ENCODE measurements at places on chromosomes 2 and 18.

GRCh38 chr18:12659904-12660605, 2.1 kb upstream of the SPIRE1 start:
- peak; percentile 83 for DNase-seq

DNA sequence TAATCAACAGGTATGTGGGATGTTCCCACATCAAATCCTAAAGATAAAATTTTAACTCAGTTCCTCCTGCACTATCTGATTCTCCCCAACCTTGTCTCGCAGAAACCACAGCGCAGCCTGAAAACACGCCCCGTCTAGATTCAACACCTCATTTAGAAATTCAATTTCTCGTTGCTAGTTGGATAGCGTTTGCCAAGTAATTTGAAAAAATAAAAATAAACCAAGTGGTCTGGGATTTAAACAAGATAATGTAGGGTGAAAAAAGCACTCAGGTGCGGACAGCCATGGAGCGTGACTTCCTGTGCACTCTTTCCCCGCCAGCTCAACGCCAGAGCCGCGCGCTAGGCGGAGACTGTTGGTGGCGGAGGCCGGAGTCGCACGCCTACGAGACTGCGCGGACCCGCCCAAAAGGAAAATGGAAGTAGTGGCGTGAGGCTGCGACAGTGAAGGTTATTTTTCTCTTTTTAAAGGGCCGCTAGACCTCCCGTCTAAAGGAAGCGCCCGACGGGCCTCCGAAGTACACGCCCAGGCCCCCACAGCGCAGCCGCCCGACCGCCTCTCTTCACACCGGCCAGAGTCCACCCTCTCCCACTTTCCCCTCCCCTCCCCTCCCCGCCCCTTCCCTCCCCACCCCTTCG, 615 bp upstream of the CCNT2 start:
- DNase-seq: no peak

DNA sequence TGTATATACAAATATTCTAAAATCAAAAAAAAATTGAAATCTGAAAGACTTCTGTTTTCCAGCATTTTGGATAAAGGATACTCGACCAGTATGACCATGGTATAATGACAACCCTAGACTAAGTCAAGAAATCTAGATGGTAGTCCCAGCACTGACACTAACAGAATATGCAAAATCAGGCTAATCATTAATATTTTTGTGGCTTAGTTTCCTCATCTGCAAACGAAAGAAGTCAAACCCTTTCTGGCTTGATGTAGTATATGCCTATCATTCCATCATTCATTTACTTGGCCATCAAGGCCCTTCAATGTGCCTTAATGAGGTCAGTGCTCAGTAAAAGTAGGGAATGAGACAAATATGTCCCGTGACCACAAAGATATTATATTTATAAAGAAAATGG, 83.5 kb downstream of the NCKAP5 start:
- no peak for DNase-seq

DNA sequence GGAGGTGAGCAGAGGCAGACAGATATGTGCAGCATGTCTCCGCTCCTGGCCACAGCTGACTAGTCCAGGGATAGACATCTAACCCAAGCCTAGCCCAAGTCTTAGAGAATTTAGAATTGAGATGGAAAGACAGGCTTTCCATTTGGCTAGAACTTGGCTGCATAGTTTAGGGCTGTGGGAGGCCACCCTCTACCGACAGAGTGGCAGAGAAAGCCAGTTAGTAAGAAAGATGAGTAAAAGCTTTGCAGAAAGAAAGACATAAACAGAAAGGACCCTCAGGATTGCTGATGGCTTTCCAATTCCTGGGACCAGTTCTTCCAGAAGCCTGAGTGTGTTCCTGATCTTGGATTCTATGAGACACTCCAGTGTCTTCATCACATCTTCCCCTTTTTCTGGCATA, 62.1 kb downstream of the DYM start:
- no peak for DNase-seq

DNA sequence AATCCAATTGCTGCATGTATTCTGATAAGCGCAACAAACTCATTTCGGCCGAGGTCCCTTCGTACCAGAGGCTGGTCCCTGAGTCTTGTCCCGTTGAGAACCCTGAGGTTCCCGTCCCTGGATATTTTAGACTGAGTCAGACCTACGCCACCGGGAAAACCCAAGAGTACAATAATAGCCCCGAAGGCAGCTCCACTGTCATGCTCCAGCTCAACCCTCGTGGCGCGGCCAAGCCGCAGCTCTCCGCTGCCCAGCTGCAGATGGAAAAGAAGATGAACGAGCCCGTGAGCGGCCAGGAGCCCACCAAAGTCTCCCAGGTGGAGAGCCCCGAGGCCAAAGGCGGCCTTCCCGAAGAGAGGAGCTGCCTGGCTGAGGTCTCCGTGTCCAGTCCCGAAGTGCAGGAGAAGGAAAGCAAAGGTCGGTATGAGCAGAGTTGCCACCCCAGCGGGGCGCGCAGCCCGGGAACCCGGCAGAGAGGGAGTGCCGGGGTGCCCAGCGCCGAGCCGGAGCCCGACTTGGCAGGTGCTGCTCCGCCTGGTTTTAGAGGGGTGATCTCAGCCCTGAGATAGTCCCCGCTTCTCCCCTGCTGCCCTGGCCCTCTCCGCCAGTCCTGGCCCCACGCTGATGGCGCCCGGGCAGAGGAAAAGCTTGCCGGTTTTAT, 714 bp downstream of the HOXD10 start:
- no peak for DNase-seq

GRCh38 chr2:40433736-40434135, 18.2 kb downstream of the SLC8A1 start:
- no peak for DNase-seq

DNA sequence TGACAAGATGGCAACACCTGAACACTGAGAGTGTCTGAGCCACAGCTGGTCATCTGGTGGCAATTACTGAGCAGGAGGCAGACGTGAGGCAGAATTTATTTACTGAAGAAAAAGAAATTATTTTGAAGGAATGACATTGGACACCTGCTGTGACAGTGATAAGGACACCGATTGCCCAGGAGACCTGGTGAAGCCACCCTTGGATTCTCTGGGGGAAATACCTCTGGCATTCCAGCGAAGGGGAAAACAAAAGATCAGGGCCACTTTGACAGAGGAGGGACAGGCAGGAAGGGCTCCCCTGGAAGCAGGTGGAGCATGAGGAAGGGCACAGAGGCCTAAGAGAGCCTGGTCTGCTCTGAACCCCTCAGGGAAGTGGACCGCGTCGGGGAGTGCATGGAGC, 85.4 kb upstream of the ALPP start:
- DNase-seq: no peak

DNA sequence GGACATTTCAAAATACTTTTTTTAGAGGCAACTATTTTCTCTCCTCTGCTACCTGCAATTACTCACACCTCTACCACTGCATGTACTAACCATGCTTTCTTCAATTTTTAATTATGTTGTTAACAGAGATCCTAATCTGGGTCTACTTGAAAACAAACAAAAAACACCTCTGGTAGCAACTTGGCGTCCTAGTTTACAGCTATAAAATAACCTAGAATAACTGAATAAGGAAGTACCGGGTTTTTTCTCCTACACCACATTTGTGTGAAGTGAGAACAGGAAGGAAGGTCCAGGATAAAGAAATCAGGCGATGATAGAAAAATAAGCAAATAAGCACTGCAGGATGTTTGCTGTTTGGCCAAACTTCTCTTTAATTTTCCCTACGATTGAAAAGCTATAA, 633.5 kb downstream of the LRP1B start:
- DNase-seq: no peak

DNA sequence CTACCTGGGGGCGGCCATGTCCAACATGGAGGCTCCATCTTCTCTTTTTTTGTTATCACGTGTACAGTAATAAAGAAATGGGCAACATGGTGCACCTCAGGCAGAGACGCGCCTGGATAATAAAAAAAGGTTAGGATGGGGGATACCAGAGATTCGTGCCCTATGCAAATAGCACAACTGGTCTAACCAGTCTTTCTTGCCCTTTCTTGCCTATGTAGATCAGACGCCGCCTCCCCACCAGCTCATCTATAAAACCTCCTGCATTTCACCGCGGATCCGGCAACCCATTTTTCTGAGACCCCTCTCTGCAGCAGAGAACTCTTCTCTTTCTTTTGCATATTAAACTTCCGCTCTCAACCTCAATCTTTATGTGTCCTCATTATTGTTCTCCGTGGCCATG, 68.7 kb downstream of the MYL12B start:
- no peak for DNase-seq

GRCh38 chr2:234719116-234719716, 222.3 kb upstream of the ARL4C start:
- DNase-seq: no peak

GRCh38 chr18:34738175-34738894, 28.2 kb downstream of the DTNA start:
- DNase-seq: peak; percentile 1

DNA sequence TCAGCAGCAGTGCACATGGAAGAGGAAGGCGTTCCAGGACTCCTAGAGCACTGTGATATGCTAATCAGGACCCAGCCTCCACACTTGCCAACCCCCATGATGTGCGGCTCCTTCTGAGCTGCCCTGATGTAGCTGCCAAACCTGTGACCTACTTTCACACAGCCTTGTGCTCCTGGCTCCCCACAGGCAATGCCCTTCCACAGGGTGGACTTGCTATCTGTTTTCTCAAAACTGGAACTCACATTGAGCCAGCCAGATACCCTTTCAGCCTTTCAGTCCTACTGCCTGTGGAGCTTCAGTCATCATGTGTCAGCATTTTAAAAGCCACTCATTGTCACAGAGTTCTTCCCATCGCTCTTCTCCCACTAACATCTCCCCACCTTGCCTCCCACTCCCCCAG, 181.6 kb downstream of the AFF3 start:
- no peak for DNase-seq

DNA sequence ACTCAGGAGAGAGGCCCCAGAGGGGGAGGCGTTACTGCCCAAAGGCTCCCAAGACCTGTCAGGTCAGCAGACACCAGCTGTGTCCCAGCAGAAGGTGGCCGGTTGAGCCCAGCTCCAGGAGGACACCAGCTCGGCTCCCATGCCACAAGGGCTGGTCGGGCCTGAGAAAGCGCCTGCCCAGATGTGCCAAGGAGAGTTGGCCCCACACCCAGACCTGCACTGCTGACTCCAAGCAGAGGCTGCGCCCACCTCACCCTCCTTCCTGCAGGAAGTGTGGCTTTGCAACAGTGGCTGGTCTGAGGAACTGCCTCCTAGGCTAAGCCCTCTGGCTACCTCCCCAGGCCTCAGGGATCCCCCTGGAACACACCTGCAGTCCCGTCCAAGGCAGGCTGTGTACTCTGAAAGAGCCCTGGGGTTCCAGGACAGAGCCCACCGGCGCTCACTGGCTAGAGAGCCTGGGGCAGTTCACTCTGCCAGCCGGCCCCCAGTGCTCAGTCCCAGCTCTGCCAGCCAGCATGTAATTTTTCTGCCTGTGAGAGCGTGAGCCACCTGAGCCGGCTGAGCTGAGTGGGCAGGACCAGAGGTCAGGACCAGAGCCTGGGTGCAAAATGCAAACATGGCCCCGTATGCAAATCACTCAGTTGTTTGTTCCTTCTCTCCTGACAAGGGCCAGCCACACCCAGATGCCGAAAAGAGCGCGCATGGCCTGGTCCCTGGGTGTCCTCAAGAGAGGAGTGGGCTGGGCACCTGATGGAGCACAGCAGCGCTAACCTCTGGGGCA, 36.9 kb upstream of the PTMA start:
- DNase-seq: no peak

GRCh38 chr2:23589739-23590138, 204.8 kb downstream of the KLHL29 start:
- DNase-seq: no peak

DNA sequence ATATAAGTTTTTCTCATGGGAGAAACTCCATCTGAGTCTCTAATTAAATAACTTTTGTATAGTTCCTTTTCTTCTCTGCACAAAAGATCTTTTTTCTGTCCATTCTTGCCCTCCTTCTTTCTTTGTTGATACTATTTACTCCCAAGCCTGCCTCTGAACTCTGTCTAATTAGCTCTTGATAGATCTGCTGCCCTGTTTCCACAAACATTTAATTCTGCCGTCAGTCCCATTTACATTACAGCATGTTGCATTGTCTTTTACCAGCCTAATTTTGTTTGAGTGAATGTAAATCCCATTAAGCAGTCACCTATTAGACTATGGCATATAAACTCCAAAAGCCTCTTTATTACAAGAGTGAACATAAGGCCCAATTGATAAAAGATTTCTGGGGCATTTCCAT, 254.4 kb downstream of the ERBB4 start:
- DNase-seq: no peak

DNA sequence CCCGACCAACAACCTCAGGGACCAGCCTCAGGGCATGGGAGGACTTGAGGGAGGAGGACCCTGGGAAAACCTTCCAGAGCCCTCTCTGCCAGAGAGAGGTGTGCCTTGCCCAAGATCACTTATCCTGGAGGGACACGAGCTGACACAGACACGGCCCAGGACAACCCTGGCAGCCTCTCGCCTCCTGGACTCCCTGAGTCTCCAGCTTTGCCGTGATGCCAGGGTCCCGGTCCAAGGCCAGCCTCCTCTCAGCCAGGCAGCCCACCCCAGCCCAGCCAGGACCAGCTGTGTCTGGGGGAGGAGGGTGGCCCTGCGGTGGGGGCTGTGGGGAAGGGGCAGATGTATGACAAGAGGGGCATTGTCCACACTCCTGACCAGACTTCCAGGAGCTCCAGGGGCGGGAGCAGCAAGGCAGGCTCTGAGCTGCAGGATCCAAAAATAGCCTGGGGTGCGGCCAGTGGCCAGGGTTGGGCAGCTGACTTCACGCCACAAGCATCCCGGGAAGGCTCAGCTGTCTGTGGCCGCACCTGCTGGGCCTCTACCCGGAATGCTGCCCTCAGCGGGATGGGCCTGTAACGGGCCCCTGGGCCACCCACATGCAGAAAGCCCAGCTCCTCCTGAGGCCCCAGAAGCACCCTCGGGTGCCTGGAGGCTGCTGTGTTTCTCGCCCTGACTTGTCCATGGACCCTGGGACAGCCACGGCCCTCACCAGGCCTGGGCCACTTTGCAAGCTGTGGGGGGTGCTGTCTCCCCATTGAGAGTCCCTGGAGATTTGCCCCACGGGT, 65.5 kb upstream of the GPC1 start:
- peak; percentile 89 for DNase-seq

GRCh38 chr2:212448698-212449097, 89.9 kb downstream of the ERBB4 start:
- DNase-seq: no peak

DNA sequence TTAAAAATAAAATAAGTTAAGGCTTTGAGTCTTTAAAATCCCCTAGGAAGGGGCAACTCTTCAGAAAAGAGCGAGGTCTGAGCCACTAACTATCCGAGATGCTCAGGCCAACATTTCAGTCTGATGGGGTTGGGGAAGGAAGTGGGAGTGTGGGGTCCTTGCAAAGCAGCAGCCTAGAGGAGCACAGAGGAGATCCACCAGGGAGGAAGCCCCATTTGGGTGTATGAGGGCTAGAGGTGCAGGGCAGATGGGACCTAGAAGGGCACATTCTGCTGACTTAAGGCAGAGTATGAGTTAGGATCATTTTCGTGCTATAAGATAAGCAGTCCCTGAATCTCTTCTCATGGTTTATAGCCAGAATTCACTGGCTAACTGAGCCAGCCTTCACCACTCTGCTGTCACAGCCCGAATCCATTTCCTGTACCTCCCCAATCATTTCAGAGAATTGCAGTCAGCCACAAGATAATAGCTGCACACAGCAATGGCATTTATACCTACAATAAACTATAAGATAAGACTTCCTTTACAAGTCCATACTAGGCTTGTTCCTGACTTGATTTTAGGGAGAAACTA, 37.0 kb downstream of the MRPL30 start:
- DNase-seq: no peak
